ENCODE measurements at places on chromosomes 7 and 10.
A peak's percentile ranks its signal among the peaks of the same experiment; 100 is the strongest.

DNA sequence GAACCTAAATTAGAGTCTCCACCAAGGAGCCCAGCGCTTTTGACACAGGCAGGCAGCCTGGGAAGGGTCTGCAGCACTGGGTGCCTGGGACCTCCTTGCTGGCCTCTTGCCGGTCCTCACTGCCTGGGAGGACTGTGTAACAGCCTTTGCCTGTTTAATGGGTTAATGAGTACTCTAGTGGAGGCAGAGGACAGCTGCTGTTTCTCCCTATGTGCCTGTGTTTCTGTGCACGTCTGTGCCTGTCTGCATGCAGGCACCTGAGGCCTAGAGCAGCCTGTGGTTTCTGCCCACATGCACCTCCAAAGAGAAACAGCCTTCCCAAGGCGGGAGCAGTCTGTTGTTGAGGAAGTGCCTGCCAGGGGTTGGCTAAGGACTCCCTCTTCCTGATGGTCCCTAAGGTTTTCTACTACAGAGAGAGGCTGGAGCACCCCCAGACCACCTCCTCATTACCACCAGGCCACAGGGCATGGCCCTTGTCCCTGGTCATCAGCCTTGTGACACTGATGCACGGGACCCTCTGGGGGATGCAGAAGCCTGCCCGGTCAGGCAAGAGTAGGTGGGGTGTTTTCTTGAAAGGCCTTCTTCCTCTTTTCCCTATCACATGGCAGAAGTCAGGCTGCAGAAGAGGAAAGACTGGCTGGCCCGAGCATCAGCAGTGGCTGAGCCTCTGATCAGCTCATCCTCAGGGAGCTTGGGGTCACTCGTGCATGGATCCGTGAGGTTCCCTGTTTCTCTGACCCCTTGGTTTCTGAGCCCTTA is 14.2 kb downstream of the SLC29A3 start:
- no peak for DNase-seq

GRCh38 chr7:40709062-40709964 is 574.5 kb downstream of the SUGCT start:
- DNase-seq, result no peak

GRCh38 chr10:122267849-122268737 is 3.0 kb upstream of the BTBD16 start:
- peak; percentile 8 for DNase-seq

DNA sequence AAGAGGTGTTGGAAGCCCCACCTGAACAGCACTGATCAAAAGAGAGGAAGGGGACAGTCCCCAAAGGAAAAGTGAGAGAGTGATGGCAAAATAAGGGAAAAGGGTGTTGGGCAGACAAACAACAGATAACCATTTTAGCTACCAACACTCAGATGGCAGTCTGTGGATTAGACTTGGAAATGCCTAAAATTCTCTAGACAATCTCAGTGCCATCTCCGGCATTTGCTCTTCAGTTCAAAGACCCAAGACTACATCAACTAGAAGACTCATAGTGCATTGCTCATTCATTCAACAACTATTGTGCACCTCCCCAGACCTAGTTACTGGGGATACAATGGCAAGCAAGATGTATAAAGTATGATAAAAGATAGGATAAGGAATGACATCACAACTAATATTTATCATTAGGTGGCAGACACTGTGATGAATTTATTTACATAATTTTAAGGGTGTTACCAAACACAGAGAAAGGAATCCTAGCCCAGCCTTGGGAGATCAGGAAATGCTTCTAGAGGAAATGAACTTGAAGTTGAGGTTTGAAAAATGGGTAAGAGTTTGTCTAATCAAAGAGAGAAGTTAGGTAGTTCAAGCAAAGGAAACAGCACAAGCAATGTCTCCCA is 109.3 kb upstream of the ARID5B start:
- no peak for DNase-seq

- DNase-seq, result no peak
Observed at GRCh38 chr7:106033735-106034134, 70.7 kb downstream of the CDHR3 start.

- no peak for DNase-seq
Observed at GRCh38 chr10:64873959-64874358, 1352.8 kb downstream of the REEP3 start.

- no peak for DNase-seq
Observed at GRCh38 chr7:127214956-127215718, 37.6 kb downstream of the GRM8 start.

DNA sequence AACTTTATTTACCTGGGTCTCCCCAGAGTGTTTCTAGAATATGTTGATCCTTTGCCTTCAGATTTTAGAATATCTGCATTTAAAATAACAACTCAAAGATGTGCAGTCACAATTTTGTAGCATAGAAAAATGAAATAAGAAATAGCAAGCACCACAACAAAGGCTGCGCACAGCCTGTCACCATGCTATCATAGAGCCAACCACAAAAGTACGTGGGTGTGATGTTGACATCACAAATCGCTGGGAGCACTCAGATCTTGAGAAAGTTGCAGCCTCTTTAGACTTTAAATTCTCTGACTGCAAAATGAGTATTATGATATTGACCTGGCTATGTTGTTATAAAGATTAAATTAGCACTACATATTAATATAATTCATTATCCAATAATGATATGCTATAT is 177.9 kb downstream of the TNS3 start:
- DNase-seq, result no peak

DNA sequence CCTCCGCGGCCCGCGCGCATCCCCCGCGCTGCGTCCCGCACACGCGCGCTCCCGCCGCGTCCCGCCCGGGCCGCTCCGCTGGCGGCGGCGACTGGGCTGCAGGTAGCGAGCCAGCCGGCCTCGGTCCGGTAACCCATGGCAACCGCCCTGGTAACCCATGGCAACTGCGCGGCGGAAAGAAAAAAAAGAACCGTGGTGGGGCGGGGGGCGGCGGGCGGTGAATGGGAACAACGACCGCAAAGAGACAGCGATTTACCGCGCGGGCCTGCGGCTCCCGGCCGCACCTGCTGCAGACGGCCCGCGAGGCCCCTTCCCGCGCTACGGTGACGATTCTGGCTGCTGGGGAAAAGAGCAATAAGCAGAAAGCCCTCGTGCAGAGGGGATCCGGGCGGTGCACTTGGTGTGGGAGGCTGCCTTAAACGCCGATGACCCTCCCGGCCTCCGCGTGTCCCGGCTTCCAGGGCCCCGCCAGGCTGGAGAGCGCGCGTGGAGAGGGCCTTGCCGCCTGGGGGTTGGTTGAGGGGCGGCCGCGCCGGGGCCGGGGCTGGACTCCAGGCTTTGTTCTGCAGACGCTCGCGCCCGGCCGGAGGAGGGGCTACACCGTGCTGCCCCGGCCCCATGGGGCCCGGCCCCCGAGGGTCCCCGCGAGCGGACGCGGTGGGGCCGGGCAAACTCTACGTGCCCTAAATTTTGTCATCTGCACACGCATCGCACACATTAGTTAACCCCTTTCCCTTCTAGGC is 84.7 kb downstream of the SNX10 start:
- DNase-seq, result peak; percentile 21

- DNase-seq, result no peak
Observed at GRCh38 chr10:485776-486175, 203.7 kb downstream of the DIP2C start.

DNA sequence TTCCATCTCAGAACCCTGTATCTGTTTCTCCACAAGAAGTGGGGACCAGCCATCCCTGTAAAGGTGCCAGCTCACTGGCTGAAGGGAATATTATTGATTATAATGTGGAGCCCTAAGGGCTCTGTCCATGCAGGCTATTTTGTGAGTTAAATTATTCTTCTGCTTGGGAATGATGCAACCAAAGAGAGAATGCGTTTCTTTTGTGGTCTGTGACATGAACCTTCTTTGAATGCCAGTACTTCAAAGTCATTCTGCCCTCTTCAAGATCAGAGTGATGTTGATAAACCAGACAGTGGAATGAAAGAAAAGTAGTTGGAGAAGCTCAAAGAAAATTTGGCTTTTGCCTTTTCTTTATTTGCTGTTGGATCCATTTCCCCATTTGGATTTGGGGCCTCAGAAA is 995.2 kb downstream of the KCNMA1 start:
- DNase-seq, result no peak

GRCh38 chr7:91609525-91609924 is 271.0 kb downstream of the MTERF1 start:
- no peak for DNase-seq

GRCh38 chr10:79386637-79387465 is 39.6 kb downstream of the PPIF start:
- DNase-seq, result no peak

DNA sequence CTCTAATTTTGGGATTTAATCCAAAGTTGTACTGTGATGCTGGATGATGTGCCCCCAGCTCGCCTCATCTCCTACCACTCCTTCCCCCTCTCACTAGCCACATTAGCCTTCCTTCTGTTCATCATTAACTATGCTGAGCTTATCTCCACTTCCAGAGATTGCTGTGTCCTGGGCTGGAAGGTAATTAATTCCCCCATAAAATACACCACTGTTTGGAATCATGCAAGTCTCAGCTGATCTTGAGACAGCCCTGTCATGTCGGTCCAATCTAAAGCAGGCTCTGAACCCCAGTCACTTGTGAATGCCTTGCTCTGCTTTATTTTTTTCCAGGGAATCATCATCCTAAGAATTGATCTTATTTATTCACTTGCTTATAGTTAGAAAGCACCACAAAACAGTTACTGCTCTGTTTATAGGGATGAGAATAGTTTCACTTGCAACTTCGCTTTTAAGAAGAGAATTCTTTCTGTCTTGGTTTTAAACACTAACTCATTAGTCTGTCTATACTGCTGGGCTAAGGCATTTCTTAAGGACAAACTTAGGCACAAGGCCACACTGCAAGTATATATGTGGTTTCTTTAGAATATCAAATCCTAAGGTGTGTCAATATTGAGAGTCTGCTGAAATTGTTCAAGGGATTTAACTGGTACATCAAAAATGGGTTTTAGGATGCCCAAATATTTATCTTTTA is 341.1 kb upstream of the SEMA3A start:
- DNase-seq, result no peak

- DNase-seq, result no peak
Observed at GRCh38 chr10:90847436-90847835, 10.4 kb downstream of the HTR7 start.

GRCh38 chr7:68424658-68425297 is 1173.5 kb upstream of the AUTS2 start:
- DNase-seq, result no peak

- DNase-seq, result no peak
Observed at GRCh38 chr7:105487579-105488571, 34.2 kb downstream of the PUS7 start.

- no peak for DNase-seq
Observed at GRCh38 chr10:104907521-104907920, 266.4 kb downstream of the SORCS3 start.

- DNase-seq, result no peak
Observed at GRCh38 chr7:4845740-4846142, 16.1 kb downstream of the PAPOLB start.

DNA sequence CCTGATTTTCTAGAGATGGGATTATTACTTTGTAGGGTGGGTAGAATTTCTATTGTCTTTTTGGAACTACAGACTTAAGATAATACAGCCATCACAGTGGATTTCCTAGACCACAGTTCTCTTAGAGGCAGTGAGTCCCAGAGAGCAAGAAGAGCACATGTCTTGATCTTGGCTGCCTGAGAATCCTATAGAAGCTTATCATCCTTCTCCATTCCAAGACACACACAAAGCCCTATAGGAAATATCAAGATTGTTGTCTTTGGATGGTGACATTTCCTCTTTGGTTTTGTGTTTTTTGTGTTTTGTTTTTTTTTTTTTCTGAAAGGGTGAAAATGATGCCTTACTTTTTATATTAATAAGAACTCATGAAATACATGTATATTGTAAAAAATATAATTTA is 143.1 kb downstream of the AHR start:
- no peak for DNase-seq

GRCh38 chr7:119175911-119176627 is 951.6 kb downstream of the ANKRD7 start:
- no peak for DNase-seq

- DNase-seq, result no peak
Observed at GRCh38 chr7:13240349-13240748, 552.9 kb downstream of the ARL4A start.

DNA sequence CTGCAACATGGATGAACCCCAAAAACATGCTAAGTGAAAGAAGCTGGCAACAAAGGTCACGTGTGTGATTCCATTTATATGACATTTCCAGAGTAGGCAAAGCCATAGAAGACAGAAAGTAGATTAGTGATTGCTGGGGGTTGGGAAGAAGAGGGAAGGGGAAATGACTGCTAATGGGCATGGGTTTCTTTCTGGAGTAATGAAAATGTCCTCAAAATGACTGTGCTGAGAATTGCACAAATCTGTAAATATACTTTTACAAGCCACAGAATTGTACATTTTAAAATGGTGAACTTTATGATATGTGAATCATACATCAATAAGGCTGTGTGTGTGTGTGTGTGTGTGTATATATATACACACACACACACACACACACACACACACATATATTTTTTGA is 15.8 kb downstream of the MMS19 start:
- DNase-seq, result no peak

- peak; percentile 46 for DNase-seq
Observed at GRCh38 chr7:76201732-76202665, at the start of gene SRRM3. SRRM3 (plus strand) TSS chr7:76201896; CDS start chr7:76235067, 33,171 bp downstream.

GRCh38 chr7:46616636-46617035 is 695.6 kb upstream of the IGFBP3 start:
- DNase-seq, result no peak

GRCh38 chr10:73601486-73601921 is 10.4 kb upstream of the USP54 start:
- DNase-seq, result no peak

- no peak for DNase-seq
Observed at GRCh38 chr10:80144067-80144695, 11.7 kb downstream of the PLAC9 start.

DNA sequence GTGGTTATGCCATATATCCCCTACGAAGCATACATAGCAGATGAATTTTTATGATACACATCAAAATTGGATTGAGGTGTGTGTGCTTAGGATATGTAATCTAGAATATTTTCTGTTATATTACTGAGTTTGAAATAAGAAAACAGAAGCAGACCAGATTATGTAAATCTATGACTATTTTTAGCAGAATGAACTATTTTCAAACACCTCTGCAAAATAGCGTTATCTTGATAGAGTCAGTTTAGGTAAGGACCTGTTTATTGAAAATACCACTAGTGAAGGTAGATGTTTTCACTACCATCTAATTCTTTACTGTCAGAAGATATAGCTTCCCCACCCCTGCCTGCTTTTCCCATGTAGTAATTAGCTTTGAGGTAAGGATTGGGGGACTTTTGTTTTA is 9.1 kb downstream of the LANCL2 start:
- no peak for DNase-seq

DNA sequence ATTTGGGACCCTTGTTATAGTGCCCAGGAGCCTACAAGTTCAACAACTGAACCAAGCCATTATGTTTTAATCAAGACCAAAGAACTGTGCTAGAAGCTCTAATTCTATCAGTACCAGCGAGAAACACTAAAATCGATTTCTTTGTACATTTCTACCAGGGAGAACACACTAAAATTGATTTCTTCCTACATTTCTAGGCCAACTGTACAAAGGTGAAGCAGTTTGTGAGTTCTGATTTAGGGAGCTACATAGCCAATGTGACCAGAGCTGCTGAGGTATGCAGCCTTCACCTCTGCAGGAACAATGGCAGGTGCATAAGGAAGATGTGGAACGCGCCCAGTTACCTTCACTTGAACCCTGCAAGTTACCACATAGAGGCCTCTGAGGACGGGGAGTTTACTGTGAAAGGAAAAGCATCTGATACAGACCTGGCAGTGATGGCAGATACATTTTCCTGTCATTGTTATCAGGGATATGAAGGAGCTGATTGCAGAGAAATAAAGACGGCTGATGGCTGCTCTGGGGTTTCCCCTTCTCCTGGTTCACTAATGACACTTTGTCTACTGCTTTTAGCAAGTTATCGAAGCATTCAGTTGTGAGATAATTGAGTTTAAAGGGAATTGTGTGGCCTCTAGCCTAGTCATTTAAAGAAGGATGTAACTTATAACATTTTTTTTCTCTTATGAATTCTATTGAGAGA is 31.7 kb downstream of the HYAL4 start:
- DNase-seq, result no peak
